Stimulated activated CD4-positive, alpha-beta T cell treated with anti-CD3 and anti-CD28 coated beads, Interleukin-1b, Interleukin-23, amount 100 ng/mL, for 1 hour (primary cell): ENCODE measurements at places on chromosomes 13 and 19.
A peak's percentile ranks its signal among the peaks of the same experiment; 100 is the strongest.

DNA sequence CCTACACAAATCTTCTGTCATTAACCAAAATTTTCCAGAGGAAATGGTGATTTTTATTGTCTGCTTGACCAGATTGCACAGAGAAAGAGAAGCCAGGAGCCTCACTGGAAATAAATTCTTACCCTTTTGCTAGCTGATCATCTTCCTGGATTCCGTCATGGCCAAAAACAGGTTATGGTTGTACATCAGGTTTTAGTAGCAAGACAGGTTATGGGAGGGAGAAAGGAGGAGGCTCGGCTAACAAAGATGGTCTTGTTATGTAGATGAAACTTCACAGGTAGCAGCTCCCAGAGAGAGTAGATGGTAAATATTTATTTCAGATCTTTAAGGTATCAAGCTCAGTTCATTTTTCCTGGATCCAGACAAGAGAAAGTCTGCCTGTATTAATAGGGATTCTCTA lies 19.7 kb upstream of the CEACAM3 start:
- DNase-seq: no peak

DNA sequence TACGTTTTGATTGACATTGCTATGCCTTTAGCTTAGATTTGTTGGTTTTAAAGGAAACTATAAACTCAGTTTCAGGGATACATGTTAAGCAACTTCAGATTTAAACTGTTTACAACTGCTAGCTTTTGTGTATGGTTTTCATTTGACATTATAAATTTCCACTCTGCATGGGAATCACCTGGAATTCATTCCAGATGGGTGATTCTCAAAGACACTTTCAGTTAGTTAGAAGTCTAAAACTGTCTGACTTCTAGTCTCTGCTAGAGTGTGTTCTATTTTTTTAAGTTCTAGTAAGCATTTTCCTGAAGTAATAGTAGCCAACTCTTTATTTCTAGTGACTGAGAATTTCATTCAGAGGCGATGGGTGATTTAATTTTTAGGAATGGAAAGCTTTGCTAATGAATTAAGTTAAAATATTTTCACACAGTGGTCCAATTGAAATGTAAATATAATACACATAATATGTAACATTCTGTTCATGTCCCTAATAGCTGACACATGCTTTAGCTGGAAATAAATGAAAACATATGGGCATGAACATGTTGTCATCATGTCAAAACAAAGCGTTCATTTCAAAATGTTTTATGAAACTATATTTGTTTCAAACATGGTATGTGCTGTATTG lies 58.3 kb upstream of the CSNK1A1L start:
- no peak for DNase-seq

DNA sequence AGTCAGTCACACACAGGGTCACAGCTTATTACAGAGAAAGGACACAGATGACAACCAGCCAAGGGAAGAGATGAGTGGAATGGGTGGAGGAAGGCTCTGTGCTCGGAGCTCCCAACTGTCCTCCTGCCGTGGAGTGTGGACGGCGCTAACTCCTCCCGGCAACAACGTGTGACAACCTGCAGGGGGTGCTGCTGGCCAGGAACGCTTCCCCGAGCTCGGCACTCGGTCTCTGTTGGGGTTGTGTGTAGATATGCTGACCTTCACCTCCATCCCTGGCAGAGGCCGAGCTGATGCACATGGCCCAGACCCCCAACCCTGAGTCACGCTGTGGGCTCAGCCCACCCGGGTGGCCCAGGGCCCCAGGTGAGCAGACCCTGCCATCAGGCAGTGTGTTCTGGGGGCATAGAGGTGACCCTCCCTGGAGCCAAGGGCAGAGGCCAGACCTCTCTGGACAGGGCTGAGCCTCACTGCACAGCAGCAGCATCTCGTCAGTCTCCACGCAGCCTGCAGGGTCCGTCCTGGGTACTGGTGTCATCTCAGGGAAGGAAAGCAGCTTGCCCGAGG lies 14.1 kb downstream of the ZNF444 start:
- DNase-seq: no peak

GRCh38 chr13:78465250-78465649 lies 138.1 kb downstream of the POU4F1 start:
- no peak for DNase-seq

DNA sequence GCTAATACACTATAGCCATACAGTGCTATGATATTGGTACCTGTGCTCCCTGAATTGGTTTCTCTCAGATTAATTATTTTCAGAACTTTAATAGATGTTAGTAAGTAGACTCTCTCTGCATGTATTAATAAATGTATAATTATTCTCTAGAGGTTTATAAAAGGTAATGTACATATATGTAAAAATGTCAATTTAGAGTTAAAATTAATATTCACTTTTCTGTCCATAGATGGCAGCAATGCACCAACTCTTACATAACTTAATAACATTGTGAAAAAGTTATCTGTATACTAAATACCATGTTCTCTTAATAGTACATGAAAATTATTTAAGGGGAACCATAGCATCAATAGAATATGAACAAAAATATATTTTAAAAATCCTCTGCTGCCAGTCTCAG lies 515.0 kb upstream of the KLHL1 start:
- DNase-seq: no peak

- DNase-seq: peak; percentile 75
Measured at GRCh38 chr19:35213663-35214632, 14.6 kb downstream of the FAM187B start.

DNA sequence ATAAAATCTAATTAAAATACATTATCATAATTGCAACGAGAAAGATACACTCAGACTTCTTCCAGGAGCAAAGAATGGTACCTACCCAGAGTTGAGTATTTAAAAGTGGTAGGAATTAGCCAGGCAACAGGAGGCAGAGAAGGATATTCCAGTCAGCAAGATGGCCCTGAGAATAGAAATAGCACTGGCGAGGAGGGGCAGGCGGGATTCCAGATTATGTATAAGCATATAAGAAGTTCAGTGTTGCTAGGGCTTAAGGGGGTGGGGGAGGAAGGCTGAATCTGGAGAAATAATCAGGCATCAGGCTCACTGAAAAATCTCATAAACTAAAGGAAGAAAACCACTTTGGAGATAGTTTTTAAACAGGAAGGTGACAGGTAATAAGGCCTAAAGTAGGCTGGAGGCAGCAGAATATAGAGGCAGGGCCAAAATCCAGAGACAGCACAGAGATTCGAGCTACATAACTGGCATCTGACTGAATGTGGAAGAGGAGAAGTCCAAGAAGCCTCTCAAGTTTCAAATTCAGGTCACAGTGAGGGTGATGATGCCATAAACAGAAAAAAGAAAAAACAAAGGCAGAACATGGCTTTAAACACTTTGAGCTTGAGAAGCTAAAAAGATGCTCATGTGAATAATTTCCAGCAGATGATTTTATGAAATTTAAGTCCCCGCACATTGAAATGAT lies 7.5 kb downstream of the KPNA3 start:
- DNase-seq: no peak

DNA sequence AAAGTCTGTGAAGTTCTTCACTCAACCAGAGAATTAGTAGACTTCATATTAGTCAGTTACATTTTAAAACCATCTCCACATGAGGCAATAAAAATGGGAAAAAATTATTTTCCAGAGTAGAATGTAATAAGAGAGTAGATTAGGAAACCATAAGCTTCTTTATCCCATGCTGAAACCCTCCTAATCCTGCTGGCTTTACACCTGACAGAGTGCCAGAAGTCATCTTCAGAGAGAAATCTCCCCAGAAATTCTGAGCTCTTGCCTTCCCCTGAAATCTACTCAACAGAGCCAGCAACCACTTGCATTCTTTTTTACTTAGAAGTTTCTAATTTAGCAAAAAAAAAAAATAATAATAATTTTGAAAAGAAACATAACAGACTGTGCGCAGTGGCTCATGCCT lies 279.9 kb downstream of the NHLRC3 start:
- DNase-seq: no peak

GRCh38 chr13:39815345-39816111 lies 160.1 kb downstream of the COG6 start:
- no peak for DNase-seq

DNA sequence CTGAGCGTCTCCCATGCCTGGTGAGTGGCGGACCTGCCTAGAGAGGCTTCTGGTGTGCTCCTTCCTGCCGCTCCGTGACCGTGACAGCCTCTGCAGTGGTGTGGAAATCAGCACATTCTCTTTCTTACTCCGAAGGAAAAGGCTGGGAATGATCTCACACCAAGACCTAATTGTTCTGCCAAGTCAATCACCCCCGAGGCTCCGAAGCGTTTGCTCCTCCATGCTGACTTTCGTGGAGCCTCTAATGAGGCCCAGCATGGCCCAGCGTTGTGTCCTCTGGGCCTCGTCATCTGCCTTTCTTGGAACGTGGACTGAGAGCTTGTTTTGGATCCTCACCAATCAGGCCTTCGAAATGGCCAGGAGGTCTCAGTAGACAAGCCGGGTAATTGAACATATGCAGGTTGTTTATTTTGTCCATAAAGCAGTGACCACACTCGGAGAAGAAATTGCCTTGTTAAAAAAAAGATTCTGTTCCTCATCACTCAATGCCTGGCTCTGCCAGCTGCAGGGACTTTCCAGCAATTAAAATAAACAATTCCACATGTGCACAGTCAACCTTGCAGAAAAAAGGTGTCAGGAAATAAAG lies 107.1 kb downstream of the UBL3 start:
- DNase-seq: no peak

DNA sequence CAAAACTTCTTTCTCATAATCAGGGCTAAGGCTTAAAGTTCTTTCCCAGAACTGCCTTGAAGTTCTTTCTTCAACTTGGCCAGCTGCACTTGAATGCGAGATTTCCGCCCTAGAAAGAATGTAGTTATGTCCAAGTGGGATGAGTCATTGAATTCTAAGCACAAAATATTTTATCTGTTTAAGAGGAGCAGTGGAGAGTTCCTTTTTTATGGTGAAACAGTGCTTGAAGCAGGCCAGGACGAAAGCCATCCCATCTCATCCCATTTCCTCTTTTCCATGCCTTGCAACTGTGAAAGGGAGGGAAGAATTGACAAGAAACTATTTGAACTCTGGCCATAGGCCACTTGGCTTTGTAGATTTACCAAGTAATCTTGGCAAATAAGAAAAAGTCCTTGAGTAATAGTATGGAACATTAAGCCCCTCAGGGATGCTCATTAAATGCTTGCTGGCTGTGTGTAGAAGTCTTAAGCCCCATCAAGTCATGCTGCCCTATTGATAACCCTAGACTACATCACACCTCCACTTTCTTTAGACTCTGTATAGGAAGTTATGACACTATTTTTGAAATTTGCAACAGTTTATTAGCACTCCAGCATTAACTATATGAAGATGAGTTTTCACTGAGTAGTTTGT lies 174.5 kb downstream of the KCTD12 start:
- no peak for DNase-seq

- DNase-seq: no peak
Measured at GRCh38 chr19:16326401-16327168, 2.0 kb downstream of the KLF2 start.

GRCh38 chr13:67048084-67048820 lies 181.9 kb downstream of the PCDH9 start:
- DNase-seq: no peak

GRCh38 chr13:35283856-35284255 lies 192.6 kb downstream of the MAB21L1 start:
- no peak for DNase-seq

DNA sequence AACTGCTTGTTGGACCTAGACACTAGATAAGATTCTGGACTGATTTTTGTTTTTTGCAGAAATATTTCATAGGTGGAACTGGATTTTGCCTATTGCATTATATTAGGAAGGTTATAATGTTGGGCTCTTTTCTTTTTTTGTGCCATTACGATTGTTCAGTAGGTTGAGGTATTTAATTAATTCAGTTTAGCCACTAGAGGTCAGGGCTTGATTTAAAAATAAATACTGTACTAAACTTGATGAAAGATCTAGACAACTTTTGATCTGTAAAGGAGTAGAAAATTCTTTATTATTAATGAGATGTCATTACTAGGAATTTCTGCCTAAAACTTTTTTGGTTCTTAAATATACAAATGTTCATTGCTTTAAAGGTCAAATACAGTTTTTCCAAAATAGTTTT lies 15.2 kb upstream of the SUPT20H start:
- no peak for DNase-seq

DNA sequence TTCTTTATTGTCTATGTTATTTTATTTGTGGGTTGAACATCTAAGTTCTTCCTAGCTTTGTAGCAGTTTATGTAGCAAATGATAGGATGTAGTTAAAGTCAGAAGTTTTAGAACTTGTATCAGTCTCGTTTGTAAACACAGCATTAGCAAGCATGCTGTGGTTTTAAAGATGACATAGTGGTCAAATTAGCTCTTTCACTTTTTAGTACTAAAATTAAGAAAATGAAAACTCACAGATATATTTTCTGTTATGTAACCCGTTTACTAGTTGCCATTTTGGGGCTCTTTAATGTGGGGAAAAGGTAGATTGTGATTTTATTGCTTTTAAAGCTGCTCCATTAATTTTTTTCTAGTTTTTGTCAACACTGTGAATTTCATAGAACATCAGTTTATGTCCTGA lies 216.5 kb downstream of the PCCA start:
- DNase-seq: no peak

GRCh38 chr13:37576601-37577000 lies 22.0 kb downstream of the POSTN start:
- no peak for DNase-seq

DNA sequence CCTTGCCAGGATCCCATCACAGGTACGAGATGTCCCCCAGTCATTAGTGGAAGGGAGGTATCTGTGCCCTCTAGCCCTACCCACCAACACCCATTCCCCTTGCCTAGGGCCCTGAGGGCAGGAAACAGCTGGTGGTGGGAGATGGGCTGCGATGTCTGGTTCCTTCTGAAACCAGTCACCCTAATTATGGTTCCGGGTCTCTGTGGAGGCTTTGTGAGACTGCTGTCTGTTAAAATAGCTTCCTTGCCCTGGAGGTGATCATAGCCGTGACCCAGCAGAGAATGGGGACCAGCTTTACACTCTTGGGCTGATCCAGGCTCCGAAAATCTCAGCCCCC lies 5.5 kb downstream of the ALDH16A1 start:
- DNase-seq: no peak

GRCh38 chr13:40344270-40345148 lies 321.9 kb downstream of the FOXO1 start:
- no peak for DNase-seq

GRCh38 chr19:40279120-40279551 lies 6.0 kb downstream of the AKT2 start:
- no peak for DNase-seq

- no peak for DNase-seq
Measured at GRCh38 chr19:13225973-13226865, 76.0 kb downstream of the IER2 start.

GRCh38 chr19:5153601-5154128 lies 184.8 kb downstream of the KDM4B start:
- DNase-seq: no peak

- DNase-seq: no peak
Measured at GRCh38 chr19:2127758-2128157, 23.6 kb downstream of the AP3D1 start.

- DNase-seq: no peak
Measured at GRCh38 chr13:57624565-57625435, 6.7 kb upstream of the PCDH17 start.
